ENCODE measurements at places on chromosomes 2 and 18. TPM values are rescaled to one million over a fixed set of nuclear protein-coding genes. Genes with fewer than 3 reads are reported as not detected.
A peak's percentile ranks its signal among the peaks of the same experiment; 100 is the strongest.

Gene DAW1
- 5.4 TPM for total RNA-seq

Gene DYSF
- total RNA-seq = 1.7 TPM

Gene RNU2-63P
- 19.4 TPM for total RNA-seq

Gene CDK5R2
- 0.18 TPM for total RNA-seq

Gene CCDC74A
- total RNA-seq = not detected

Gene SLC9A4
- total RNA-seq = 1.4 TPM

Gene BCL2L11
- total RNA-seq = 28.9 TPM

Gene GLI2
- total RNA-seq = 0.70 TPM

Gene SCG2
- 0.35 TPM for total RNA-seq

DNA sequence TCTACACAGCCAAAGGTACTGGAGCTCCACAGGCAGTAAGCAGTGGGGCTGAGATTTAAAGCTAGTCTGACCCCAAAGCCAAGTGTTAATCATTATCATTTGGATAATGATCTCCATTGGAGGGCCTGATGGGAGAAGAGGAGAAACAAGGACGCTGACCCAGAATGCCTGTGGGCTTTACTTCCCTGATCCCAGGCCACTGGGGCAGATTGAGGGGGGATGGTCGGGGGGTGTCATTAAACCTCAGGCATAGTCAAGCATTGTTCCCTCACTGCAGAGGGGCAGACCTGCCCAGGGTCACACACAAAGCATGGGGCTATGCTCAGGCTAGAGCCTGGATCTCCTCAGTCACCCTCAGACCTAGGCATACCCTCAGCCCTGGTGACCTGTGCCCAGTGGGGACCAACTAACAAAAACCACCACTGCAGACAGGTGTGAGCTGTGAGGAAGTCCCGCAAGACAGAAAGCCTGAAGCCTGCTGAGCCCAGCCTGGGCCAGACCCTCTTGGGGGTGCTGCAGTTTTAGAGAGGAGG is 53.4 kb downstream of the SDC1 start:
- H3K4me3 ChIP-seq = no peak overlapping the region
- no peaks in the 10 kb centered on the region for H3K27me3 ChIP-seq
- H3K36me3 ChIP-seq = no peaks in the 10 kb centered on the region

- no peaks in the 10 kb centered on the region for H3K36me3 ChIP-seq
- no peak for DNase-seq
- H3K4me1 ChIP-seq = peaks cover 42% of the 10 kb centered on the region
- H3K4me3 ChIP-seq = peak overlapping the region; percentile 86
- H3K27ac ChIP-seq = peak overlapping the region; percentile 81
- no peaks in the 10 kb centered on the region for H3K27me3 ChIP-seq
These were observed 1.1 kb downstream of the MAP4K3 start for GRCh38 chr2:39435741-39436591.

GRCh38 chr2:158828378-158829164 is 33.5 kb downstream of the DAPL1 start:
- peak overlapping the region; percentile 30 for H3K27ac ChIP-seq
- no peaks in the 10 kb centered on the region for H3K27me3 ChIP-seq
- H3K36me3 ChIP-seq = no peaks in the 10 kb centered on the region
- no peak overlapping the region for H3K4me3 ChIP-seq

- no peaks in the 10 kb centered on the region for H3K36me3 ChIP-seq
- no peak overlapping the region for H3K4me3 ChIP-seq
- no peaks in the 10 kb centered on the region for H3K4me1 ChIP-seq
- DNase-seq = no peak
- no peak overlapping the region for H3K27ac ChIP-seq
- H3K27me3 ChIP-seq = no peaks in the 10 kb centered on the region
These were observed 72.6 kb downstream of the VIT start for GRCh38 chr2:36769106-36769505.

GRCh38 chr2:62152000-62152399 is 43.9 kb upstream of the B3GNT2 start:
- no peaks in the 10 kb centered on the region for H3K4me1 ChIP-seq
- no peak for DNase-seq
- H3K36me3 ChIP-seq = no peaks in the 10 kb centered on the region
- no peak overlapping the region for H3K4me3 ChIP-seq
- no peaks in the 10 kb centered on the region for H3K27me3 ChIP-seq

DNA sequence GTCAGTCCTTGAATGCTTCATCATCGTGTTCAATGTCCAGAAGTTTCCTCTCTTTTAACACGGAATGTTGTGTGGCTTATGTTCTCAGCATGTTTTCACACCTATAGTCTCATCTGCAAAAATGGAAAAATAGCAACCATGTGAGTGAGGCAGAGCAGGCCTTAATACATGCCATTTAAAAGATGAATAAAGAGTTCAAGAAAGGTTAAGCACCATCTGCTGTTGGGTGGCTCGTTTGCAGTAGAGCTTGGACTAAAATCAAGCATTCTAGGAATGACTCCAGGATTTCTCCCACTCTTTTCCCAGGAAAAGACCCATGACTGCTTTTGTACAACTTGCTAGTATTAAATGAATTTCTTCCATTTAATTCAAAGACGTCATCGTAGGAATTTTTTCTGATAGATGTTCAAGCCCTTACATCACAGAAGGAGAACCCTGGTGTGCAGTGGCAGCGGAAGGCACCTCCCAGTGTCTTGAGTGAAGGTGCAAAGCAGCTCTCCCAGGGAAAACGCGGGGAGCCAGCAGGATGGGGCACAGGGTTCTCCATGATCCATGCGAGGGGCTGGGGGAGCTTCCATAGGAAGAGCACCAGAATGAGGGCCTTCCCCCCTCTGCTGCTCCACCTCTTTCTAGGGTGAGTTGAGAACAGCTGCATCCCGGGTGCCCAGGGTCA is 9.6 kb downstream of the DCDC2C start:
- H3K27ac ChIP-seq = no peak overlapping the region
- H3K27me3 ChIP-seq = no peaks in the 10 kb centered on the region
- H3K36me3 ChIP-seq = no peaks in the 10 kb centered on the region
- DNase-seq = no peak
- H3K4me3 ChIP-seq = no peak overlapping the region
- H3K4me1 ChIP-seq = no peaks in the 10 kb centered on the region

DNA sequence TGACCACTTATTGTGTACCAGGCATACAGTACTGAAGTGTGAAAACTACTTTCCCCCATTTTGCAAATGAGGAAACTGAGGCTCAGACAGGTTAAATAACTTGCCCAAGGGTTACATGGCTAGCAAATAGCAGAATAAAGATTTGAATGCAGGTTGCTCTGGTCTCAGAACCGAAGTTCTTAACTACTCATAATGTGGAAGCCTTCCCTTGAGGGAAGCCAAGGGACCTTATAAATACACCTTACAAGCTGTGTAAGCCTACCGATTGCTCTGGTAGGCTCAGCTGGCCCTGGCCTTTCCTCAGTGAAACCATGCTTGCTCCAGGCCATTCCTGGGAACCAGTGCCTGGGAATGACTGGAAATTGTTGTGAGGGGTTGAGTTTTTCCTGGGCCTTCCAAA is 114.6 kb upstream of the CDCA7 start:
- H3K4me3 ChIP-seq = no peak overlapping the region
- H3K27ac ChIP-seq = no peak overlapping the region
- DNase-seq = no peak
- H3K27me3 ChIP-seq = no peaks in the 10 kb centered on the region
- no peaks in the 10 kb centered on the region for H3K36me3 ChIP-seq

DNA sequence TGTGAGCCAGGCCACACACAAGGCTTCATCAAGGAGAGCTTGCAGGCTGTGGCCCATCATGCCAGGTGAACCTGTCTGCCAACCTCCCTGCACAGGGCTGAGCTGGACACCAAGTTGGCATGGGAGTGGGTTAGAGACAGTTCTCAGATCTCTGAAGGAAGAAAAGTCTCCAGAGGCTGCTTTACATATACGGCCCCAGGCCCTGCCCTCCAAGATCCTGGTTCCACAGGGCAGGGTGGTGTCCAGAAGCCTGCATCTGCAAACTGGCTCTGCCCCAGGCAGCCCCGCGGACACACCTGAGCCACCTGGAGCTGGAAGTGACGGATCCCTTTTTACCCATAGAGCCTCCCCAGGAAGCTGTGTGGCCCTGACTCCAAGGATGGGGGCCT is 24.2 kb upstream of the HES6 start:
- no peak overlapping the region for H3K4me3 ChIP-seq
- H3K36me3 ChIP-seq = no peaks in the 10 kb centered on the region
- no peak for DNase-seq
- no peak overlapping the region for H3K27ac ChIP-seq
- no peaks in the 10 kb centered on the region for H3K27me3 ChIP-seq

- H3K4me3 ChIP-seq = no peak overlapping the region
- H3K4me1 ChIP-seq = no peaks in the 10 kb centered on the region
- no peaks in the 10 kb centered on the region for H3K27me3 ChIP-seq
- no peak for DNase-seq
- H3K27ac ChIP-seq = no peak overlapping the region
These were observed 32.4 kb upstream of the ACTR3 start for GRCh38 chr2:113857464-113857863.

- no peak for DNase-seq
- H3K4me1 ChIP-seq = peaks cover 21% of the 10 kb centered on the region
- no peak overlapping the region for H3K27ac ChIP-seq
- no peaks in the 10 kb centered on the region for H3K27me3 ChIP-seq
- no peak overlapping the region for H3K4me3 ChIP-seq
These were observed 35.9 kb downstream of the INPP4A start for GRCh38 chr2:98480598-98480997.

- H3K36me3 ChIP-seq = no peaks in the 10 kb centered on the region
- no peaks in the 10 kb centered on the region for H3K27me3 ChIP-seq
- no peak overlapping the region for H3K4me3 ChIP-seq
- H3K4me1 ChIP-seq = no peaks in the 10 kb centered on the region
These were observed 242.3 kb downstream of the SRBD1 start for GRCh38 chr2:45368792-45369191.

DNA sequence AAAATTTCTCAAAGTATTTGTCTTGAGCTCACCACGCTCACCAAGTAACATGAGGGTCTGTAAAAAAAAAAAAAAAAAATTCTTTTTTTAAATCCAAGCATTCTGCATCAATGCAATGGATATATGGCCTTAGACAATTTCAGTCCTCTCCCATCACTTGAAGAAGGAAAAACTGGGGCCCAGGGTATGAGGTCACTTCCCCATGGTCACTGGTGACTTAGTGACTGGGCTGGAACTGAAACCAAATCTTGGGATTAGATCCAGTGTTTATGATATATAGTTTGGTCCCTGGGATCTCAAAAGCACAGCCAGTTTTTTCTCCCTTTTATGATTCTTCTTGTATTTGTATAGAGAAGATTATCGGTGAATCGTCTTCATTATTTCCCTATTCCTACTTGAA is 477.9 kb upstream of the TNP1 start:
- H3K4me3 ChIP-seq = no peak overlapping the region
- H3K36me3 ChIP-seq = no peaks in the 10 kb centered on the region
- H3K27me3 ChIP-seq = no peaks in the 10 kb centered on the region
- no peak for DNase-seq
- H3K4me1 ChIP-seq = peaks cover 13% of the 10 kb centered on the region
- H3K27ac ChIP-seq = no peak overlapping the region

DNA sequence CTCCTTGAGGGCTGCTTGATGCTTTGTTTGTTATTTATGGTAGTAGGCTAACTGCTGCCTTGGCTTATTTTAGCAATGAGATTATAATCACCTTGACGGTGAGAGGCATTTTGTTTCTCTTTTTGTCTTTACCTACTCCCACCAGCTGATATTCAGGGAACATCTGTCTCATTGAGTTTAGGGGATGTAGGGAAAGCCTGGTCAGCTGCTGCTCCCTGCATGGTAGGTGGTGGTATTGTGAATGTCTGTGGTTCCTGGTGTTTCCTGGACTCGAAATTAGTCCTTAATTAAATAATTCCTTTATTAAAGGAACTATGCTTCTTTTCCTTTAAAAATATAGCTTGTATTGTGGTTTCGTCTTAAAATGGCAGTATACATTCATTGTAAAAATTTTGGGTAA is 77.8 kb downstream of the ADAM23 start:
- DNase-seq = no peak
- H3K27ac ChIP-seq = no peak overlapping the region
- H3K4me1 ChIP-seq = no peaks in the 10 kb centered on the region
- no peak overlapping the region for H3K4me3 ChIP-seq
- no peaks in the 10 kb centered on the region for H3K36me3 ChIP-seq
- no peaks in the 10 kb centered on the region for H3K27me3 ChIP-seq

- H3K36me3 ChIP-seq = no peaks in the 10 kb centered on the region
- no peak overlapping the region for H3K27ac ChIP-seq
- no peaks in the 10 kb centered on the region for H3K27me3 ChIP-seq
- peak; percentile 80 for DNase-seq
- H3K4me3 ChIP-seq = no peak overlapping the region
These were observed 21.2 kb downstream of the GRB14 start for GRCh38 chr2:164599954-164600589.

DNA sequence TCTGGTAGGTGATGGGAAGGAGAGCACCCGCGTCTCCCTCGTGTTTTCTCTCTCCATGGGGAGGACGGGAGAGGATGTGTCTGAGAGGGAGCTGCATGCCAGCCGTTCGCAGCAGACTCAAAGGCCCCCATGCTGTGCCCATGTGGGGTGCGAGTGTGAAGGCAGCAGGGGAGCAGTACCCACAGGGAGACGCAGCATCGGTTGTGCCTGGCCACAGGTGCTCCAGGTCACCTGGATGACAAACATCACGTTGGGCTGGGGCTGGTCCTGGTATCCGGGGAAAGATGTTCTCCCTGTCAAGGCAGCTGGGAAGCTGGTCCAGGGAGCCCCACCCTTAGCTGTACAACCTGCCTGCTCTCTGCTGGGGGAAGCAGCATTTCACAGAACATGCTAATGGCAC is 119.5 kb upstream of the SALL3 start:
- H3K4me3 ChIP-seq = no peak overlapping the region
- no peak for DNase-seq
- no peak overlapping the region for H3K27ac ChIP-seq
- no peaks in the 10 kb centered on the region for H3K27me3 ChIP-seq
- no peaks in the 10 kb centered on the region for H3K36me3 ChIP-seq

GRCh38 chr2:12169721-12170120 is 423.3 kb downstream of the LPIN1 start:
- H3K4me3 ChIP-seq = no peak overlapping the region
- H3K27me3 ChIP-seq = 0 out of 2 replicates have a peak, but pooled peaks cover 2% of the 10 kb centered on the region
- no peaks in the 10 kb centered on the region for H3K4me1 ChIP-seq

- DNase-seq = no peak
- no peak overlapping the region for H3K4me3 ChIP-seq
These were observed 14.0 kb upstream of the BIRC6 start for GRCh38 chr2:32342801-32343200.

DNA sequence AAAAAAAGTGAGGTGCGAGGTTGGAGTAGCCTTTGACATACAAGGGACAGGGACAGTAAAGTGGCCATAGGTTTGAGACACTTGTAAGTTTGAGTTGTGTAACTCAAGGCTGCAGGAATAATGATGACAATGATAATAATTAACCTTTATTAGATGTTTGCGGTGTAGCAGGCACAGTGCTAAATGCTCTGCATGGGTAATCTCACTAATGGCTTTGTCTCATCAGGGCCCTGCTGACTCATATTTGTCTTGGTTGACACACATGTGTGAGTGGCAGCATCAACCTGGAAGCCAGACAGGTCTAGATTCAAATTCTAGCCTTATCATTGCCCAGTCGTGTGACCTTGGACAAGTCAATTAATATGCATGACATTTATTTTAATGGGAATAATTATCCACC is 126.2 kb downstream of the FSHR start:
- no peaks in the 10 kb centered on the region for H3K36me3 ChIP-seq
- no peak overlapping the region for H3K27ac ChIP-seq
- H3K4me3 ChIP-seq = no peak overlapping the region
- no peak for DNase-seq
- no peaks in the 10 kb centered on the region for H3K4me1 ChIP-seq

- H3K27ac ChIP-seq = no peak overlapping the region
- H3K4me1 ChIP-seq = peaks cover 26% of the 10 kb centered on the region
- DNase-seq = no peak
These were observed 45.9 kb upstream of the ROCK2 start for GRCh38 chr2:11390399-11390658.

Measured in Caco-2 (cell line).